ENCODE measurements at places on chromosomes 7 and 10.
A peak's percentile ranks its signal among the peaks of the same experiment; 100 is the strongest.

GRCh38 chr7:42502022-42502421 is 265.0 kb upstream of the GLI3 start:
- no peak for DNase-seq

- peak; percentile 56 for DNase-seq
Measured at GRCh38 chr10:132836832-132837540, 51.0 kb upstream of the NKX6-2 start.

DNA sequence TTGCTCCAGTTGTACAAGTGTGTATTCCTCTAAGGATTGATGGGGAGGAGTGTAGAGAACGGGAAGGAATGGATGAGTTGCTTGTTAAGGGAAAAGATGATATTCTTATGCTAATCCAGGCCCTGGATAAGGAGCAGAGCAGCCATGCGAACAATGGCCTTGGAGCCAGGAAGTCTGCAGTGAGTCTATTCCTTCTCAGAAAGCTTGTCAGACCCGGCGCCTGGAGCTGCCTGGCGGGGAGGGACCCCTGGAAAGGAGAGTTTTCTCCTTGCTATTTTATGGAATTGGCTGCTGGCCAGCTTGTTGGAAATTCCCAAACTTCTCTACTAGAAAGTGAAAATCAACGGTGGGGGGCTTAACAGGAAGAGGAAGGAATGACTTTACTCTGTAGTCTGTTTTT is 89.1 kb downstream of the MMRN2 start:
- peak; percentile 23 for DNase-seq

GRCh38 chr7:50556247-50556991 is 8.8 kb downstream of the DDC start:
- no peak for DNase-seq

DNA sequence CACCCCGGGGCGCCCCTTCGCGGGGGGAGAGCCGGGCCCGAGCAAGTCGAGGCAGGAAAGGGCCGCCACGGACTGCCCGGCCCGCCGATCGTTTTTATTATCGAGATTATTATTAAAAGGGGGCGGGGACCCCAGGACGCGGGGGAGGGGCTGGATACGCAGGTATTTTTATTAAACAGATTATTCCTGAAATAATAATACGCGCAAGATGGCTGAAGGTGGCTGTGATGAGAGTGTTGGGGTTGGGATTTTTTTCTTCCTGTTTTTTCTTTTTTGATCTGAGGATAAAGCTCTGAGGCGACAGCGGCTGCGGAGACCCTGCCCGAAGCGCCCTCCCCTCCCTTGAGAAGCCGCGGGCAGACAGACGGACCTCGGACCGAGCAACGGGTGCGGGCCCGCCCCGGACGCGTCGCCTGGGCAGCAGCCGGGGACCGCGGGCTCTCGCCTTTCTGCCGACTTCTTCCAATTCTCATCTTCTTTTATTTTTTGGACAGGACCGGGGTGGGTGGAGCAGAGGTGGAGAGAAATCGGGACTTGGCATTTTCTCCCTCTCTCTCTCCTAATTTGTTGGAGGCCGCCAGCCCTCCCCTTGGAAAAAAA is 1.4 kb upstream of the TRIM8 start:
- DNase-seq = peak; percentile 67

DNA sequence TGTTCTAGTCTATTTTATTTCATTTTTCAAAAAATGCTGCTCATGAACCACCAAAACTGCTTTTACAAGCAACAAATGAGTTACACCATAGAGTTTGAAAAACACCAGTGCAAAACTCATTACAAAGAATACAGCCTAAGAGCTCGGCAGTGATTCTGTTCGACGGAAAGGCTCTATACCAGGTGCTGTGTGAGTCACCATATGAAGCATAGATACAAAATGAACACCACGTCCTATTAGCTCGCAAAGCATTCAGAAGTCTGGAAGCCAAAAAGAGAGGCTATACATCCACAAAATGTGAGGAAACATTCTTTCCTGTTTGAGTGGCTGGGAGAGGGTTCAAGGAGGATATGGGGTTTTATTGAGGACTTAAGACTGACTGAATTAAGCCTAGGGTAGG is 136.1 kb downstream of the ATE1 start:
- DNase-seq = no peak

GRCh38 chr7:98458090-98458875 is 57.4 kb upstream of the BAIAP2L1 start:
- no peak for DNase-seq

GRCh38 chr10:22767859-22768258 is 53.5 kb upstream of the PIP4K2A start:
- DNase-seq = peak; percentile 48

DNA sequence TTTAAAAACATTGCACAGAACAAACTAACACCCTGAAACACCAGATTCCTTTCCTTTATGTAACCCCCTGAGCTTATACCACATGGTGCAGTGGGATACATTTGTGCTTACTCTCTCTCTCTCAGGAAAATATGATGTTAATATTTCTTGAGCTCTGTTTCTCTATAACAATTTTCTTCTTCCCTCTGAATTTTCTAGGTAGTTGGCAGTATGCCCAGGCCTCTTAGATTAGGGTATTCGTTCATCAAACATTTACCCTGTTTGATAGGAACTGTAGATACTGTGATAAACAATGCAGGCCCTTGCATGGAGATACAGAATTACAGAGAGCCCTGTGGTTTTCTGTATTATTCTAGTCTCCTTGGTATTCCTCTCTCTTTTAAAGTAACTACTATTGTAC is 567.8 kb downstream of the IPMK start:
- DNase-seq = no peak

DNA sequence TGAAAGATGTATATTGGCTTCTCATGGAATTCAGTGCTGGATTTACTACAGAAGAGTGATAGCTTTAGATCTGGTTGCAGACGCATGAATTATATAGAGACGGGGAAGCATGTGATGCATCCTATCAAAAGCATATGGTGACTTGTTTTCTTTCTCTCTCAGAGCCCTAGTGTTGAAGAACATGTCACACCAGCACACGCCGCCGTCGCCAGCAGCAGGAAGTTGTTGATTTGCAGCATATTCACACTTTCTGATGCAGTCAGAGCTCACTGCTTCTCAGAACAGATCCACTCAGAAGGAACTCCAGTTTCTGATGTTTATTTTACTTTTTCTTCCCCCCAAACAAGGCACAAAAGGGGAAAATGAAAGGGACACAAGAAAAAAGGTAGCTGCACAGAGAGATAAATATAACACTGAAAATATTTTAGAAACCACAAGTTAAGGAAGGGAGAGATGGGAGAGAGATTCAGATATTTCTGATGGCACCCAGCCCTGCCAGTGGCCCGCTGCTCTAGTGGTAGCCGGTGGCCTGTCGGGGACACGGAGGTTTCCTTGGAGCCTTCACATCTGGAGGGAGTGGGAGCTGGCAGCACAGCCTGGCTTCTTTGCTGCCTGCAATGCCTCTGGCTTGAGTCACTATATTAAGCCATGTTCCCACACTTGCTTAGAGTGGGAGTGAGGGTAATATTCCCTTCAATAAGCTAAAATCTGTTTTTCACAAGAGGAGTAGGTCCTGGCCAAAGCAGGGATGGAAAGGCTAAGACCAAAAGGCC is 123.2 kb downstream of the NRP1 start:
- no peak for DNase-seq

DNA sequence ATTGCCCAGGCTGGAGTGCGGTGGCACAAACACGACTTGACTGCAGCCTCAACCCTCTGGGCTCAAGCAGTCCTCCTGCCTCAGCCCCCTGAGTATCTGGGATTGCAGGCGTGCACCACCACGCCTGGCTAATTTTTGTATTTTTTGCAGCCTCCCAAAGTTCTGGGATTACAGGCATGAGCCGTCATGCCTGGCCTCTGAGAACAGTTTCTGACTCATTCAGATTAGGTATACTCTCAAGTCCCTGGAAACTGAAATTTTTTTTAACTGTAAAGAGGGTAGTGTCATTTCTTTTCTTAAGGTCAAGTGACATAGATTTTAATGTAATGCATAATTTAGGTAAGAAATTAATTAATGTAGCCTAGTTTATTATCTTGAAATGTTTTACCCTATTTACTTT is 104.7 kb downstream of the SEPTIN7 start:
- DNase-seq = no peak

DNA sequence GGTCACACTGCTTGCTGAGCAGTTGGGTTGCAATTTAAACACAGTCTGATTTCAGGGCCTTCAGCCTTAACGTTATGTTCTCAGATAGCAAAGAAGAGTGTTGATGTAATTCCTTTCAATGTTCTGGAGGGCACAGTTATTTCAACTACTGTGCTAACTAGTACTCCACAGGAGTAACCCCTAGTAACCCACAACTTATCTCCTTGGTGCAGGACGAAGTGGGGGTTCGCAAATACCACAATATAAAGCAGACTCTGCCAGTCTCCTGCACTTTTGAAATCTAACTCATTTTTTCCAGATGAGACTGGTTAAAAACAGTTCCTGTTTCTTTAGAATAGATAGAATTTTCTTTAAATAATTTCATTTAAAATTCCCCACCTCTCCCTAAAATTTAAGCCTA is 47.1 kb upstream of the NCAPG2 start:
- no peak for DNase-seq

GRCh38 chr7:2529161-2530070 is 9.8 kb downstream of the LFNG start:
- peak; percentile 52 for DNase-seq

DNA sequence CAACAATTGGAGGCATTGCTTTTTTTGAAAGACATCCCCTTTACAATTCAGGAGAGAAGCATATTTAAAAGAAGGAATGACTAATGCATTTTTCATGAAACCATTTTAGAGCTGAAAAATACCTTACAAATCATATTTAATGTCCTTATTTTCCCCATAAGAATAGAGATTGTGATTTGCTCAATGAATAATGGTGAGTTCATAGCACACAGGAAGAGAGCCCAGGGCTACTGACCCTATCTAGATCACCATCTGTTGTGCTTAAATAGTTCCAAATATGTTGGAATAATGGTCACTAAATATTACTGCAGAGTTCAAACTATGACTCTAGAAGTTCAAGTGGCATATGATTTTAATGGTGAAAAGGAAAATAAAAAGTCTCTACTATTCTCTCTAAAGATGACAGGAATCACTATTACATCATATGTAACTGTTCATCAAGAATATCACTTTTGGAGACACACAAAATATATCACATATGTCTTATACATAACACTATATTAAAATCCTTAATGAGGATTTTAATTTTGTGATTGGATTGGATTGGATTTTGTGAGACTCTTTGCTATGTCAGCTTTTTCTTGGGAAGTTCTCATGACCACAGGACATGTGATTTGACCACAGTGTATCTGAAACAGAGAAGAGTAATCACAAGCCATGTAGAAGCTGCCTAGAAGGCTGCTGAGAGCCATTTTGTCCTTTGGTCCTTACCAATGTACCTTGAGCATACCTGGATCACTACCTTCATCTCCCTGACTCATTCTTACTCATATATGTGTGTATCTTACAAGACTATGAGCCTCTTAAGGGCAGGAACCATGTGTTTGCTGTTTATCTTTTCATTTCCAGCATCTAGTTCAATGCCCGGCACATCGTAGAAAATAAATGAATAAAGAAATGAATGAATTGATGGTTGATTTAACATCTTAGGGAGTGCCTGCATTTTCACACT is 26.4 kb downstream of the SLC16A9 start:
- DNase-seq = no peak

- no peak for DNase-seq
Measured at GRCh38 chr7:6251653-6252052, 20.8 kb downstream of the CYTH3 start.

GRCh38 chr10:122939856-122940543 is 14.0 kb downstream of the C10orf88 start:
- DNase-seq = no peak

DNA sequence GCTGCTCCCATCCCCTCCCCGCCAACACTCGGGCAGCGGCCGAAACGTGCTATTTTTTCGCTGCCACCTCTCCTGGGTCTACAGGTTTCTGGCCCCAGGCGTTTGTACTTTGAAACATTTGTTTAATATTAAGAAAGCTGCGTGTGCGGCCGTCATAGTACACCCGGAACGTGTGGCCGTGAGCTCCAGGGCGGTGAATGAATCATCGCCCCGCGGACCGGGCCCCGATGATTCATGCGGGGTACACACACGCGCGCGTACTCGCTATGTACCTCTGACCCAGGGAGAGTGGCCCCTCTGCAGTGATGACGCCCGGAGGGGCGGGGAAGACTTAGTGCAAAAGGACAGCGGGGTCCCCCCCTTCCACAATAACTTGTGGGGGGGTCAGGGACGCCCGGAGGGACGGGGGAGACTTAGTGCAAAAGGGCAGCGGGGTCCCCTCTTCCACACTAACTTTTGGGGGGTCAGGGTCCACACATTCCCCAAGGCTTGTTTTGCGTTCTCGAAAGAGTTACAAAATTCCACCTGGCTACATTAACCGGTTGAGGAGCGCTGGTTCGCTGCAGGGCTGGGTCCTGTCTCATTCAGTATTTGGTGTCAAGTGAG is 56.5 kb upstream of the PCGF5 start:
- peak; percentile 40 for DNase-seq

GRCh38 chr7:144957998-144958397 is 122.1 kb upstream of the TPK1 start:
- DNase-seq = no peak

- no peak for DNase-seq
Measured at GRCh38 chr10:11066520-11066919, 48.8 kb downstream of the CELF2 start.

- DNase-seq = no peak
Measured at GRCh38 chr10:15122477-15123030, 25.4 kb downstream of the RPP38 start.

DNA sequence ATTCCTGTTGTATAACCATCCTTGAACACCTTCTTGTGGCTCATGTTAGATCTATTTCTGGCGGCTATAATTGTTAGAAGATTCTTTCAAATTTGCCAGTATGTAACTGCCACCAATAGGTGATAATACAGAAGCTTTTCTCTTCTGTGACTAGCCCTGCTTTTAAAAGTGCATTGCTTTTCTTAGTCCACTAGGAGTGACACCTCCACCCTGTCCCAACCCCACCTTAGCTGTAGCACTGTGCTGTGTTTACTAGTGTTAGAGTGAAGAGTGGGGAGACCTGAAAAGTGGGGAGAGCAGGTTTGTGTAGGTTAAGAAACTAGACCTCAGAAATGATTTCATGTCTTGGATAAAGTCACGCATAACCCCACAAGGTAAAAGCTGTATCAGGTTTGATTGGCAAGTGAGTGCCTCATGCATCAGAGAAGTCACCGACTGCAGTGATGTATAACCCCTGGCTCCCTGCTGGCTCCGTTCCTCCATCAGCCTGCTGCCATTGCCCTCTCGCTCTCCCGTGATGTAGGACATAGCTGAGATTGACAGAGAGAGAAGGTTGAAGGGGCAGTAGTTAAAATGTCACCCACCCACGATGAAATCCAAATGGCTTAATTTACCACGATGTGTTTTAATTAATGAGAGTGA is 12.5 kb downstream of the NPVF start:
- DNase-seq = no peak
